ENCODE measurements at places on chromosomes 4 and X. TPM values are rescaled to one million over a fixed set of nuclear protein-coding genes. Genes with fewer than 3 reads are reported as not detected.

The IL21 gene
- total RNA-seq, result not detected

DNA sequence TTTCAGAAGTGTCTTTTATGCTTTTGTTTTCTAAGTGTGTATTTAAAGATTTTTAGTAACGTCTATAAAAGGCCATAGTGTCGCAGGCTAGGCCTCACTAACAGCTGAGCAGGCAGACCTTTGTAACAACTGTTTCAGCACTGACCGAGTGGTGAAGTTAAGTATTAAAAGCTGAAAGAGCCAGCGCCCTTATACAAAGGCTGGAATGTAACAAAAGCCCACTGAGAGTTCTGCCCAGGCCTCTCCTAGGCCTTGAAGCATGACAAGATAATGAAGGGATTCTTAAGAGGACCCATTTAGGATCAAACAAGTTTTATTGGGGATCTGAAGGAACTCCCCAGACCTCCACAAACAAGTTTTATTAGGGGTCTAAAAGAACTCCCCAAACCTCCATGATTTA lies 722.5 kb upstream of the PRKX start:
- no peak for DNase-seq

DNA sequence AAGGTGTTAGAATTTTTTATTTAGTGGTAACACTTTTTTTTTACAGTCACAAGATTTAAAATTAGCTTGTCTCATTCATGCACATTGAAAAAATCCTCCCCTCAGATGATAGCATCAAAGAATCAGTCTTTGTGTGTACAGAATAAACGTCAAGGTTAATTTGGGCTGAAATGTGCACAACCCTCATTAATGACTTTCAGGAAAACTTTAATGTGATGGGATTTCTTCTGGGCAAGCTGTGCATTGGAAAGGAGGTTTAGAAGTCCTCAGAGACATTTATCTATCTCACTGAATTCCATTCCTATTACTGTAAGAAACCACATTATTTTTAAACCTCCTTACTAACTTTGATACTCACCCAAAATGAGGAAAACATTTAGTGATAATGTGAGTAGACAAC lies 88.2 kb upstream of the TECRL start:
- no peak for DNase-seq

- no peak for DNase-seq
Observed at GRCh38 chr4:74291471-74291870, 16.8 kb upstream of the EPGN start.

GRCh38 chr4:154314248-154314647 lies 177.4 kb downstream of the DCHS2 start:
- no peak for DNase-seq

DNA sequence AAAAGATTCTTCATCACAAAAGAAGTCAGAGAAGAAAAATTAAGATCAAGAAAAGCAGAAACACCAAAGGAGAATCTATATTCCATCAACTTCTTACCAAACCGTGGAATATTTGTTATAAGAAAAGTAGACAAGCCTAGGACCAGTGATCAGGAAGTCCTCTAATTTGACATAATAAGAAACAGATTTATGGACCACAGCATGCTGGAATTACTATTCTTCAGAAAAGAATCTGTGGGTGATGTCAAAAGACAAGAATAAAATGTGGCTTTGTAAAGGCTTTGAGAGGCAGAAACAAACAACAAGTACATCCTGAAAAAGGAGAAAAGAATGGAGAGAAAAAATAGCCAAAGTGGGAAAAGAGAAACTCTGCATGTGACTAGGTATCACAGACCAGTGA lies 123.3 kb downstream of the SLC10A7 start:
- no peak for DNase-seq
